ENCODE measurements at places on chromosomes 7 and 10.
A peak's percentile ranks its signal among the peaks of the same experiment; 100 is the strongest.

- peak; percentile 43 for DNase-seq
Observed at GRCh38 chr7:12403287-12404181, at the start of gene VWDE. Gene VWDE (minus strand): TSS chr7:12403865. CDS start chr7:12403716, 149 bp downstream.

DNA sequence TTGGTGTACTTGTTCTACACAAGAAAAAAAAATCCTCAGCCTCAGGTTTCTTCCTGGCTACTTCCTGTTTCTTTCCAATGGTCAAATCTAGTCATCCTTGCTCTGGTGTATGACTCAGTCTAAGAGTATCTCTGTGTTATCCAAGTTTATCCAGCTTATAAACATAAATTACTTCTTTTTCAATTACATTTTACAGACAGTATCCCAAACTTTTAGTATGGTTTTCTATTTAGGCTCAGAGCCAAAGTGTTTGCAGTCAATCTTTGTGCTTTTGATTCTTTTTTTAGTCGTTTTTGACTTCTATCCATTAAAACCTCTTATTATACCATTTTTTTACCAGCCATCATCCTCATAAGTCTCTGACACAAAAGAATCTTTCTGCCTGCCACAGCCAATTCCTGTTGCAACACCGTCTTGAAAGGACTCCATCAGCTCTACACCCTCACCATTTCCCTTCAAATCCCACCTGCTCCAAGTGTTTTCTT, 294.6 kb downstream of the PTEN start:
- DNase-seq, result no peak

GRCh38 chr10:47225219-47225927, 74.6 kb upstream of the GDF10 start:
- no peak for DNase-seq

GRCh38 chr7:100353685-100354330, 4.1 kb upstream of the PILRB start:
- no peak for DNase-seq

DNA sequence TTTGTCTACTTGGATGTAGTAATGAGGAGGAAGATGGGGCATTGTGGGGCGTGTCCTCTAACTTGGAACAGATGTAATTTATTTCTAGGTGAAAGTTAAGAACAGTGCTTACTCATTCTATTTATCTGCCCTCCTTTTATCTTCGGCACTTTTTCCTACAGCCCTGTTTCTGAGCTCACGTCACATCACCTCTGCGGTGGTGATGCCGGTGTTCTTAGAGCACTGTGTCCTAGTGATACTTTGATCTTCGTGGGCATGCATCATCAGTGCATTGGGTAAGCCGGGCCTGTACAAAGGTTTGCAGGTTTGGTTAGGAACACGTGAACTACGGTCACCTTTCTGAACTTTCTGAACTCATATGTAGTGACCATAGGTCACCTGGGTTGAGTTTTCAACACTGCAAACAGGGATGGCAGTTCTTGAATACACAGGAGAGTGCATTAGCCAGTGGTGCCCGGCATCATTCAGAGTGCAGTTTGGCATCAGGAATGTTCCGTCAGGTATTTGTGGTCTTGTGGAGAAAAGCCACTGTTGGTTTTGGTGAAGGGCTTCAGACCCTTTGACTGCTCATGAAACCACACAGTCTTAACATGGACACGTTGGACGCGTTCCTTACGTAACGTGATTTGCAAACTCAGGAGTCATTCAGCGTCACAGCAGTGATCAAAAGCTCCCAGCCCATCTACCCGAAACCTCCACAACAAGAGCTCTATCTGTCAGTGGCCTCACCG, 5.6 kb downstream of the POR start:
- no peak for DNase-seq

GRCh38 chr10:58003945-58004344, 263.7 kb downstream of the IPMK start:
- DNase-seq, result no peak

DNA sequence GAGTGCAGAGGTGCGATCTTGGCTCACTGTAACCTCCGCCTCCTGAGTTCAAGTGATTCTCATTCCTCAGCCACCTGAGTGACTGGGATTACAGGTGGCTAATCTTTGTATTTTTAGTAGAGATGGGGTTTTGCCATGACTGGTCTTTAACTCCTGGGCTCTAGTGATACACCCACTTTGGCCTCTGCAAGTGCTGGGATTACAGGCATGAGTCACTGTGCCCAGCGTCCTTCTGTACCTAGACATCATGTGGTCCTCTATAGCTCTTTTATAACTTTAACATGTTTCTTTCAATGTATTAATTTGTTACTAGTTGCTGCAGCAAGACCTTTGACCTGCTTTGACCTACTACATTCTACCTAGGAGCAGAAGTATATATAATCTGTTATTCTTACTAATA, 38.7 kb upstream of the BICC1 start:
- DNase-seq, result no peak

DNA sequence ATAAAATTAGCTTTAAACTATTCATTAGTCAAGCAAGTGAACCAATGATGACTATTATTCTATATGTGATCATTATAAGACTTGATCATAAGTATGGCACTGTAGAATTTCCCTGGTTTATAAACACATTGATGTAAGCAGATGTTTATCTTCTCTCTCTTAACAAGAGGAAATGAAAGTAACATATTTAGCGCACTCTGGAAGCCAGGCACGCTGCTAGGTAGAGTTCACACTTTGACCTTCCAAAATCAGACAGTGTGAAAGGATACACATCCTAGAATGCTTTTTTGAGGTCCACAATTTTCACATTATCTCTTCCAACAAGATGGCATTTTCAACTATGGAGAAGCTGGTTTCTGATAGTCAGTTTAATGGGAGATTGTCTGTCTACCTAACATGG, 529.4 kb upstream of the IGFBP3 start:
- no peak for DNase-seq

- no peak for DNase-seq
Observed at GRCh38 chr7:26127411-26127810, 24.6 kb upstream of the NFE2L3 start.

DNA sequence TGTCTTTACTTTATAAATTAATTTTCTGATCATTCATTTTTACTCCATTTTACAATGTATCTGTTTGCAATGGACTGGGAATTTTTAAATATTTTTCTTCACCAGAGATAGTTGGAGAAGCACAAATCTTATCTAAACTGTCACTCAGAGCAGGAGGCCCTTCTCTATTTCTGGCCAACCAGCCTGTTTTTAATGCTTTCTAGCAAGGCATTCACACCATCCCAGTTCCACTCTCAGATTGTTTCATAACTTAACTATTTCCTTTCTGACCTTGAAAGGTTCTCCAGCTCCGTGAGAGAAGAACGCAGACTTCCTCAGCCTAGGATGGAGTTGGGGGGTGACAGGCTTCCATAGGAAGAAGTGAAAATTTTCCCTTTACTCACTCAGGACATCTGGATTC, 155.8 kb downstream of the SKIDA1 start:
- DNase-seq, result no peak
